ENCODE measurements at places on chromosomes 1 and 21.

DNA sequence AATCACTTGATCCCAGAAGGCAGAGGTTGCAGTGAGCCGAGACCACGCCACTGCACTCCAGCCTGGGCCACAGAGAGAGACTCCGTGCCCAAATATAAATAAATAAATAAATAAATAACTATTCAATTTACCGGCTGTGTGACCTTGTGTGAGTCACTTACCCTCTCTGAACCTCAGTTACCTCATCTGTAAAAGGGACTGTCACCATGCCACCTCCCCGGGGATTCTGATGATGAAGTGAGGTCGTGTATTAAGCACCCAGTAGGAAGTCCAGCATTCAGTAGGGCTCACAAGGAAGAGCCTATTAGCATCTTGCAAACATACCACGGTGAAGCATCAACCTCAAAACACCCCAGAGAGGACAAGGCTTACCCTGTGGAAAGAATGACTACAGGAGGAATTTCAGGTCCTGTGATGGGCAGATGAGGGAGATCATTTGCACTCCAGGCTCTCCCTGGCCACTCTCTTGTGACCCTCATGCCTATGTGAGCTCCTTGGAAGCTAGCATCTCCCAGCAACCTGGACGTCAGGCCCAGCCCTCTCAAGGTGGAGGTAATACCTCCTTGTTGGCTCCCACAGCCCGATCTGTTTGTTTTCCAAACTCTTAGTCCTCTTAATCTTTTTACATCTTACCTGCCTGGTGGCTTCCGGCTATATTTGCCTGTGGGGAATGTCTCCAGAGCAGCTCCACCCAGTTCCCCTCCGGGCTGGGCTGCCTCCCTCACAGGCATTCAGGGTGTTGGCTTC, 7.6 kb upstream of the C1QA start:
- DNase-seq: no peak

DNA sequence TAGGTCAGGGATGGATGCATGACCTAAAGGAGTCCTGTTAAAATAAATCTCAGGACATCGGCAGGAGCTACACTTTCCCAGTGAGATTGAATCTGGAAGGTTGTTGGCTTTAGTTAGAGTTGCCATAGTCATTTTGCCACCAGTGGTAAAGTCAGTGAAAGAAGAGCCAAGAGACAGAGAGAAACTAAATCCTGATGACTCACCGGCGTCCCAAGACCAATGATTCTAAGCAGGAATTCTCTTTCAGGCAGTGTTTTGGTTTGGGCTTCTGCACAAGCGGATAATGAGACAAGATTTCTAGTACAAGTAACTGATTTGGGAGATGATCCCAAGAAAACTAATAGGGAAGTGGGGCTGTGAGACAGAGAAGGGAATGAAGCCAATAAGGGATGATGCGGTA, 88.8 kb upstream of the ETS2 start:
- peak; percentile 59 for DNase-seq

DNA sequence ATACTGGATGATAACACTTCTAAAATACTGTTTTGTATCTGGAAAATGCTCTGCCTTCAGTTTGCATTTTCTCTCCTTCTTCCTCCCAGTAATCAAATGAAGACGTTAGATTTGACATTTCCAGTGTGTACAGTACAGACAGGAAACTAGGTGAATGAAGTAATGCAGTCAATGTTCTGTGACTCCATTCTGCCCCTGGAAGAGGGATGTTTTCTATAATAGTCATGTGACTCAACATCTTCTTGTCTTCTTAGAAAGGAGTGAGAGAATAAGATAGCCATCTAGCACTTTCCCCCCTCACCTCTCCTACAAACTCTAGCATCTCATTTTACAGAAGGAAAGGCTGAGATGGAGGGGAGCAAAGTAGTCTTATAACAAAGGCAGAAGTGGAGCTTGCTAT, 77.6 kb downstream of the DDR2 start:
- DNase-seq: no peak

DNA sequence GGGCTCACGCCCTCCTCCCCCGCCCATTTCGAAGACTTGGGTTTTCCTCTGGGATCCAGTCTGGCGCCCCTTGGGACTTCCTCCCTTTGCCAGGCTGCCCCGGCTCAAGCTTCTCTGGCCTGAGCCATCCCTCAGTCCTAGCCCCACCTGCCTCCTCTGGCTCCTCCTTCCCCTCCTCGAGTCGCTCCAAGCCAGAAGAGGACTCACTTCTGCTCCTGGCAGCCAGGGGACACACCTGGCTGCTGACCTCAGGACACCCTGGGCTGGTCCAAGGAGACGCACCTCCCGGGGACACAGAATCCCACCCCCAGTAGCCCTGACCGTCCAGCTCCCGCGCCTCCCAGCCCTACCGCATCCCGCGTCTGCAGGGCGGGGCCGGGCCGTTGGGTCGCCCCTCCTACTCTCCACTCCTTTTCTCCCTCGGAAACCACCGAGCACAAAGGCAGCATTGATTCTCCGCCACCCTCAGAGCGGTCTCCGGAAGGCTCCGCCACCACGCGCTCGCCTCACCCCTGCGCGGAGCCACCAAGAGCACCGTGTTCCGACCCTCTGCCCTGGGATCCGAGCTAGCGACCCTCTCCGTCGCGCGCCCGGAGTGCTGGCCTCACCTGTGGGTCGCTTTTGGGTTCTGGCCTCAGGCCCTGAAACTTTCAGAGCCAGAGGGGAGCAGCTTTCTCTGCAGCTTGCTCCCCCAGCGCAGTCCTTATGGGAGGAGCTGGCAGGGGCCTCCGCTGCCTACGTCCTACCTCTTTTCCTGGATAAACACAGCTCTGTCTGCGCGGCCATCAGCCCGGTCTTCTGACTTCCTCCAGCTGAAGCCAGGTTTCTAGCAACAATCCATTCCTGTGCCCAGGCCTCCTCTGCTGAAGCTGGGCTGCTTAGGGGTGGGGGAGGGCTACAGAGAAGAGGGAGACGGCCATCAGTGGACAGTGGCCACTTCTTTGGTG, at the start of gene C2CD4D:
Gene C2CD4D, minus strand, starts transcription at position 364 of the 947 bp plus-strand sequence. CDS start 831 bp downstream, outside the sequence.
- DNase-seq: no peak

GRCh38 chr1:42689912-42690311, 7.7 kb downstream of the YBX1 start:
- DNase-seq: no peak

DNA sequence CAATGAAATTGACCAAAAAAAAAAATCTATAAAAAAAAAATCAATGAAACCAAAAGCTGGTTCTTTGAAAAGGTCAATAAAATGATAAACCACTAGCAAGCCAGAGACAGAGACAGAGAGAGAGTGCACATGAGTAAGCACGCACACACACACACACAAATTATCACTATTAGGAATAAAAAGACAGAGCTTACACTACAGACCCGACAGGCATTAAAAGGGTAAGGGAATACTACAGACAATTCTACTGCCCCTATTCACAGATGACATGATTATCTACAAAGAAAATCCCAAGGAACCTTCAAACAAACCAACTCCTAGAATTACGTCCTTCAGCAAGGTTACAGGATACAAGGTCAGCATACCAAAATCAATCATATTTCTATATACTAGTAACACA, 38.6 kb downstream of the TARBP1 start:
- DNase-seq: no peak

GRCh38 chr21:46641656-46642055, 6.2 kb downstream of the PRMT2 start:
- DNase-seq: no peak

- DNase-seq: peak; percentile 52
These were observed 14.2 kb upstream of the CASQ2 start for GRCh38 chr1:115782571-115783281.

- no peak for DNase-seq
These were observed 281.5 kb upstream of the VAMP3 start for GRCh38 chr1:7489586-7489985.

DNA sequence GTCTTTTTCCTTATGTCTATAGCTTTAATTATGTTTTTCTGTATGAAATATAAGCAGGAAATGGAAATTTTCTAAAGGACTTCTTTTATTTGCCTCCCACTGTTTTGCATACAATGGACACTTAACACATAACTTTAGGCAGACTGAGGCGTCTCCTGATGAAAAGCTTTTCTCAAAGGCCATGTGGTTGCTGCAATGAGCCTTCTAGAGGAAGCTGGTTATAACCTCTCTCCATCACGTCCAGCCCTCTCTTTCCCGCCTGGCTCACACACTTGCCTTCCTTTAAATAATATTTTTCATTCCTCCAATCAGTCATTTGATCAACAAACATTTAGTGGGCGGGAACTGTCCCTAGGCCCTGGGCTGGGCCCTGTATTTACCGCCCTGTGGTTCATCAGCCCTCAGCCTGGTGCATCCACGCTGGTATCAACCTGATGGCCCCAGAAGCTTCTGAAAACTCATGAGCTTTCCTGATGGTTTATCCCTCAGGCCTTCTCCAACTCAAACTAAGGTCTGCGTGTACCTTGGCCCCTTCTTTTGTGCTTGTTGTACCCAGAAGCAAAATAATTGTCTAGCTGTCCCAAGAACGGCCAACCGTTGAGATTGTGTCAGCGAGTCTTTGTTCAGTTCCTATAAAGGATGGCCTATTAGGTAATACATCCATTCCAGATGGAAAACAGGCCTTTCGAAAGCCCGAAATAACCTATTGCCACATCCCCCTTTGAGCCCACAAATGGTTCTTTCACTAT, 75.3 kb upstream of the LYST start:
- no peak for DNase-seq

Measured in stromal cell of bone marrow (primary cell).